ENCODE measurements at places on chromosomes 1 and 21.

- no peaks in the 10 kb centered on the region for H3K36me3 ChIP-seq
- DNase-seq: no peak
- H3K4me3 ChIP-seq: no peak overlapping the region
- peaks cover 16% of the 10 kb centered on the region for H3K27me3 ChIP-seq
- no peaks in the 10 kb centered on the region for H3K4me1 ChIP-seq
Observed at GRCh38 chr1:164780111-164780812, 221.3 kb downstream of the PBX1 start.

DNA sequence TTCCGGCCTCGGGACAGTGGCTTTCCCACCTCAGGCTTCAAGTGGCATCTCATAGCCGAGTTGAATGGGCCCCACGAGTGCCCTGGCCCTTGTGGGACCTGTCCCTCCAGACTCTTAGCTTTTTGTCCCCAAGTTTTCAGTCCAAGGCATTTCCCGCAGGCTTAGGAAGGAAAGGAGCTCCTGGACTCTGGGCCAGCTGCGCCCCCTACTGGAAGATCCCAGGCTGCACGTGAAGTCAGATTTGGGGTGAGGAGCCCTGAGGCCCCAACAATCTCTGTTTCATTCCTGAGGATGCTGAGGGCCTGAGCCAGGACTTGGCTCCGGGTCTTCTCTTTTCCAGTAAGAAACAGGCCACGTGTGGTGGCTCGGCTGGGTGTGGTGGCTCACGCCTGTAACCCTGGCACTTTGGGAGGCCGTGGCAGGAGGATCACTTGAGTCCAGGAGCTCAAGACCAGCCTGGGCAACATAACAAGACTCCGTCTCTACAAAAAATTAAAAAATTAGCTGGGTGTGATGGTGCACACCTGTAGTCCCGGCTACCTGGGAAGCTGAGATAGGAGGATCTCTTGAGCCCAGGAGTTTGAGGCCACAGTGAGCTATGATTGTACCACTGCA, 67.4 kb downstream of the ARHGEF10L start:
- peak; percentile 83 for DNase-seq
- no peaks in the 10 kb centered on the region for H3K4me1 ChIP-seq
- H3K36me3 ChIP-seq: no peaks in the 10 kb centered on the region

- no peak overlapping the region for H3K4me3 ChIP-seq
- DNase-seq: no peak
- no peaks in the 10 kb centered on the region for H3K36me3 ChIP-seq
- peaks cover 6% of the 10 kb centered on the region for H3K4me1 ChIP-seq
Observed at GRCh38 chr1:180548686-180549317, 10.0 kb upstream of the OVAAL start.

DNA sequence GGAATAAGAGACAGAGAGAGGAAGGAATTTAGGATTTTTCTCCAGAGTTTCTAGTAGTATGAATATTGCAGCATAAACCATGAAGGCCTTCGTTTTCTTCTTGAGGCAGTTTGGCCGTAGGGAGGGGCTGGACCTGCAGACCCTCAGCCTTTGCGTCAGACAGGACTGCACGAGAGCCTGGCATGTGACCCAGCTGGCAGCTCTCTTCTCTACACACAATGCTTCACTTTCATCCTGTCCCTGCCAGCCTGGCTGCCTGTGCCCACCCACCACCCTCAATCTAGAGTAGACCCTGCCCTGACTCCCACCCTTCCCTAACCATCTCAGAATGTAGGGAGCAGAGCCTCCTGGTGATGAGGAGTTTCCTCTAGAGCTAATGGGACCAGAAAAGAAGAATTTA, 1.6 kb downstream of the CA14 start:
- DNase-seq: no peak
- no peak overlapping the region for H3K27ac ChIP-seq
- no peaks in the 10 kb centered on the region for H3K36me3 ChIP-seq
- no peak overlapping the region for H3K4me3 ChIP-seq

DNA sequence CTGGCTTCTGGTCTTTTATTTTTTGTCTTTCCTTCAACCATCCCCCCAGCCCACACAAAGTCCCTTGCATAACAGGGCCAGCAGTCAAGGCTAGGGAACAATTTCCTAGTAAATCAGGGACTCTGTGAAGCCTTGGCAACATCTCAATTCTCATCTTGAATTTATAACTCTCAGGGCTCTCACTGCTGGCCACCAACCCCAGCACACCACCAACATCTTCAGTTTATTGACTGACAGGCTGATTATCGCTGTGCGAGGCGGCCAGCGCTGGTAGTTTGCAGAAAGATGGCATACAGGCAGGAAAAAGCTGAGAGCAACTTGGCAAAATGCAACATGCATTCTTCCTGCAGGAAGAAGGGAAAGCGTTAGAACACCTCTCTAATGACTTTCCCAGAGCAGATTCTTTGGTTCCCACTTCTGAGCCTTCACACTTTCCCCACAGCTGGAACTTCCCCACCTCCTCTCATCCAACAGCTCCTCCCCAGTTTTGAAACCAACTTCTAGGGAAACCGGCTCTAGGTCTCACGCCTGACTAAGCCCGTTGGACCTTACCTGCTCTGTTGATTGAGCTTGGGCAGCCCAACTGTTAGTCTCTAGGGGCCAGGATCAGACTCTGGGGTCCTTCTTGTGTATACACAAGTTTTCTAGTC, 26.3 kb upstream of the CSF1 start:
- no peaks in the 10 kb centered on the region for H3K27me3 ChIP-seq
- no peaks in the 10 kb centered on the region for H3K36me3 ChIP-seq
- DNase-seq: no peak

DNA sequence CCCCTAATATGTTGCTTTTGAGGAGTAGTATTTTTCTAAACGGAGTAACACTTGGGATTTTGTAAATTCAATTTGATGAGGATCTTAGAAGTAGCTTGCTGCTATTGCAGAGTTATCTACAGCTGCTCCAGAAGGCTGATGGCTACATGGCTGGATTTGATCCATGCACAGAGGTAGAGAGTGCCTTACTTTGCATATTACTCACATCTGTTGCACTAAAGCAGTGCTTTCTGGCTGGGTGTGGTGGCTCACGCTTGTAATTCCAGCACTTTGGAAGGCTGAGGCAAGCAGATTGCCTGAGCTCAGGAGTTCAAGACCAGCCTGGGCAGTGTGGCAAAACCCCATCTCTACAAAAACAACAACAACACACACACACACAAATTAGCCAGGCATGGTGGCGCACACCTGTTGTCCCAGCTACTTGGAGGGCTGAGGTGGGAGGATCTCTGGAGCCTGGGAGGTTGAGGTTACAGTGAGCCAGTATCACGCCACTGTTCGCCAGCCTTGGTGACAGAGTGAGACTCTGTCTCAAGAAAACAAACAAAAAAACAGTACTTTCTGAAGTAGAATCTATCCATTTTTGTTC, 24.6 kb downstream of the RALGPS2 start:
- no peaks in the 10 kb centered on the region for H3K36me3 ChIP-seq
- no peak for DNase-seq
- no peaks in the 10 kb centered on the region for H3K4me1 ChIP-seq
- H3K27me3 ChIP-seq: peaks cover 2% of the 10 kb centered on the region
- no peak overlapping the region for H3K4me3 ChIP-seq

GRCh38 chr1:112536561-112536960, 27.8 kb downstream of the WNT2B start:
- H3K27ac ChIP-seq: no peak overlapping the region
- H3K36me3 ChIP-seq: peaks cover under 1% of the 10 kb centered on the region
- no peaks in the 10 kb centered on the region for H3K4me1 ChIP-seq
- no peak overlapping the region for H3K4me3 ChIP-seq

DNA sequence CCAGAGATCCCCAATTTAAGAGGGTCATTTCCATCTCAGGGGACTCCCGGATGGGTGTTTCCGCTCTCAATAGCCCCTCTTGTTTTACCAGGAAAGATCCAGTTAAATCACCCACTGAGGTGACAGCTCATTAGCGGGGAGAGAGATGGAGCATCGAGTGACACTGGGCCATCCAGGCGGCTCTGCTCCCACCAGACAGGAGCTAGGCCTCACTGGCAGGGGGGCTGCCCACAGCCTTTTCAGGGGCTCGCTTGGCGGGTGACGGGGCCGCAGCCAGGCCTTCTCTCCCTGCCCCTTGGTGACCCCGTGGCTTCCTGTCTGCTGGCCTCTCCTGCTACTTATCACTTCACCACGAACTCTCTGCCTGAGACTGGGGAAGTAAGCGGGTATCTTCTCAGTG, 26.7 kb upstream of the SPSB1 start:
- H3K4me3 ChIP-seq: no peak overlapping the region
- H3K4me1 ChIP-seq: peaks cover 17% of the 10 kb centered on the region
- DNase-seq: no peak
- H3K27ac ChIP-seq: no peak overlapping the region
- H3K36me3 ChIP-seq: no peaks in the 10 kb centered on the region
- H3K27me3 ChIP-seq: peaks cover 81% of the 10 kb centered on the region

- peaks cover 56% of the 10 kb centered on the region for H3K27me3 ChIP-seq
- no peaks in the 10 kb centered on the region for H3K4me1 ChIP-seq
- no peaks in the 10 kb centered on the region for H3K36me3 ChIP-seq
- DNase-seq: no peak
Observed at GRCh38 chr1:10904396-10905358, 107.8 kb upstream of the TARDBP start.

GRCh38 chr1:107930292-107930691, 34.7 kb downstream of the VAV3 start:
- H3K27me3 ChIP-seq: no peaks in the 10 kb centered on the region
- no peak overlapping the region for H3K27ac ChIP-seq
- H3K36me3 ChIP-seq: no peaks in the 10 kb centered on the region

DNA sequence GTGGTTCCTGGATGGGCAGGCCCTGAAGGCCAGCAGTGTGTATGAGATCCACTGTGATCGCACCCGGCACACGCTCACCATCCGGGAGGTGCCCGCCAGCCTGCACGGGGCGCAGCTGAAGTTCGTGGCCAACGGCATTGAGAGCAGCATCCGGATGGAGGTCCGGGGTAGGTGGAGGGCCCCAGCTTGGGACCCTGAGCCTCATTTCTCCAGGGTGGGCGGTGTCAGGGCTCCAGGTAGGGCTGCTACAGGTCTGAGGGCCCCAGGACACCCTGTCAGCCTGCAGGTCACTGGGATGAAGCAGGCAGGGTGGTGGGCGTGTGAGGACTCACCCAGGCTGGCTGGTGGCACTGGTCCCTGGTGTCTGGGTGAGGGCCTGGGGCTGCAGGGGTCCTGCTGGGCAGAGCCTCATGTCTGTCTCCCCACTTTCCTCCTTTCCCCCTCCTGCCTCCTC, 7.8 kb downstream of the OBSCN start:
- H3K4me1 ChIP-seq: no peaks in the 10 kb centered on the region
- H3K27me3 ChIP-seq: peaks cover 8% of the 10 kb centered on the region
- H3K36me3 ChIP-seq: no peaks in the 10 kb centered on the region
- DNase-seq: no peak

GRCh38 chr1:56429288-56429687, 150.1 kb downstream of the PLPP3 start:
- no peaks in the 10 kb centered on the region for H3K36me3 ChIP-seq
- peaks cover 13% of the 10 kb centered on the region for H3K27me3 ChIP-seq
- DNase-seq: no peak
- no peak overlapping the region for H3K4me3 ChIP-seq
- no peaks in the 10 kb centered on the region for H3K4me1 ChIP-seq

DNA sequence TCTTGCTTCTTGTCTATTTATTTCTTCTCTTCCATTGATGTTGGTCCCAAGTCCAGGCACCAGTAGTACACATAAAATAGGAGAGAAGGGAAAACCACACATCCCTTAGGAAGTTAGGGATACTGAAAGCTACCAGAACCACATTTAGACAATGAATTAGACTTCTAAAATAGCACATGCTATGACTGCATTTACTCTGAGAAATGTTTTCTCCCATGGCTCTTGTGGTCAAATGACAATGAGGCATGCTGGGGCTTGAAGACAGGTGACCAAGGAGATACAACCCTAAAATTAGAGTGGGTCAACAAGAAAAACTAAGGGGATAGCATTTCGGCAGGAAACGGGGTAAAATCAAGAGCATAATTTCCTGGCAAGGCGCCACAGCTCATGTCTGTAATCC, 17.1 kb downstream of the MTOR start:
- H3K27me3 ChIP-seq: no peaks in the 10 kb centered on the region
- no peaks in the 10 kb centered on the region for H3K4me1 ChIP-seq
- no peak overlapping the region for H3K4me3 ChIP-seq

DNA sequence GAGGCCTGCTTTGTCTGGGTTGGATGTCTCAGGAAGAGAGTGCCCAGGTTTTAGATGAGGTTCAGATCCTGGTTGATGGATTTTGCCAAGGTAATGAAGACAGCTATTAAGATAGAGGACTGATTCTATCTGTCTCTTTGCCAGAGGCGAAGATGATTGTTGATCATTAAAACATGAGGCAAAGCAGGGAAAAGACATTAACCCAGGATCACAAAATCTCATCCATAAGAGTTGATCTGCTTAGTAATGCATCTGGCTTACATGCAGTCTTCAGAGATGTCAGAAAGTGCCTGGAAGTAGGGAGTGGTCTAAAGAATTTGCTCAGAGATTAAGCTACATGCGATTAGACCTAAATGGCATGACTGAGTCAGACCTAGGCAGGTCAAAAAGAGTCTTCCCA, 229.6 kb upstream of the PLD5 start:
- no peaks in the 10 kb centered on the region for H3K36me3 ChIP-seq
- H3K27ac ChIP-seq: no peak overlapping the region
- no peaks in the 10 kb centered on the region for H3K27me3 ChIP-seq
- no peak for DNase-seq

- peaks cover 37% of the 10 kb centered on the region for H3K4me1 ChIP-seq
- no peaks in the 10 kb centered on the region for H3K27me3 ChIP-seq
- H3K4me3 ChIP-seq: peak within 1 kb of the TSS; percentile 52
- peak; percentile 89 for DNase-seq
- H3K36me3 ChIP-seq: no peaks in the 10 kb centered on the region
Observed at GRCh38 chr1:109910123-109910962, at the start of gene CSF1. TSS of gene CSF1 (plus strand) at chr1:109910849. CDS start at chr1:109911024, 175 bp downstream.

DNA sequence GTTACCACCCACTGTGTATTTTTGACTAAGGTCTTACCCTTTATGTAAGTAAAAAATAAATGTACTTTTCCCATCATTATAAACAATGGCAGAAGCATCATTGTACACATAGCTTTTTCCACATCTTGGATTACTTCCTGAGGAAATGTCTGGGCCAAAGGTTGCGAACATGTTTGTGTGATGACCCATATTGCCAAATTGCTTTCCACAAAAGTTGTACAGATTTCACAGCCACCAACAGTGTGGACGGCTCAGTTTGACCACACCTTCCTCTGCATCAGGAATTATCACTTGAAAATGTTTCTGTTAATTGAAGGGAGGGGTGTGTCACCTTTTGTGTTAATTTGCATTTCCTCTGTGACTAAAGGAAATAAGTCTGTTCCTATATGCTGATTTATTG, 25.7 kb downstream of the AKNAD1 start:
- H3K4me3 ChIP-seq: no peak overlapping the region
- no peak overlapping the region for H3K27ac ChIP-seq
- peaks cover 3% of the 10 kb centered on the region for H3K4me1 ChIP-seq
- H3K36me3 ChIP-seq: no peaks in the 10 kb centered on the region

GRCh38 chr1:230270559-230271281, 155.4 kb downstream of the PGBD5 start:
- peak overlapping the region; percentile 12 for H3K27ac ChIP-seq
- H3K27me3 ChIP-seq: no peaks in the 10 kb centered on the region
- no peak overlapping the region for H3K4me3 ChIP-seq
- H3K4me1 ChIP-seq: peaks cover 9% of the 10 kb centered on the region
- H3K36me3 ChIP-seq: peaks cover 76% of the 10 kb centered on the region

Measured in K562 (cell line).